ENCODE measurements at places on chromosomes 5 and 9.

GRCh38 chr9:124784509-124784908 lies 7.6 kb downstream of the OLFML2A start:
- no peak for DNase-seq

DNA sequence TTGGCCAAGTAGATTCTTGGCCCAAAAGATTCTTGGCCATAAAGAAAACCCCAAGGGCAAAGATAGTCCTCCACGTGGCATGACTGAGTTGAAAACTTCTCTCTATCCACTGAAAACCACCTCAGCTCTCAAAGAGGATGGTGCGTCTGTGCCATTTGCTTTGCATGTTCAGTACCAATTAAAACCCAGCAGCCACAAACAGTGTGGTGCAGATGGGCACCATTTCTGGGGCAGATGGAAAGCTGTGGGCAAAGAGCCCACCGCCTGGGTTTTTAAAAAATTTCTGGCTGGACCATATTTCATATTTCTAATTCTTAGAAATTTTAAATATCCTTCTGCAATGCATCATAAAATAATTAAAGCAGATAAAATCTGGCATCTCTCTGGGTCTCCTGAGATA lies 84.5 kb upstream of the PUM3 start:
- no peak for DNase-seq

DNA sequence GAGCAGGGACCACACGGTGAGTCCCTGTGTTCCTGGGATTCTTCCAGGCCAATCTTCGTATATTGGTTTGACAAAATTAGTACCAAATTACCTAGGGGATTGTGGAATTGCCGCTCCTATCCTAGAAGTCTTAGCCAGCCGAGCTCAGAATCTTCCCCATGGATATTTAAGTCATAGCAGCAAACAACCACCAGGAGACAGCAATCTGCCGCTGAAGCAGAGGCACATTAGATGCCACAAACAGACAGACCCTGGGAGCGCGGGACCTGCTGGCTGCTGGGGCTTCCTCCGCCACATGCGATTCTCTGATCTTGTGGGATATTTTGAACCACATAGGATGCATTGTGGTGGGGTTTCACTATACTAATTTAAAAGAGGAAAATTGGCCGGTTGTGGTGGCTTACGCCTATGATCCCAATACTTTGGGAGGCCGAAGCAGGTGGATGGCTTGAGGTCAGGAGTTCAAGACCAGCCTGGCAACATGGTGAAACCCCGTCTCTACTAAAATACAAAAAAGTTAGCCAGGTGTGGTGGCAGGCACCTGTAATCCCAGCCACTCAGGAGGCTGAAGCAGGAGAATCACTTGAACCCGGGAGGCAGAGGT lies 31.7 kb upstream of the ZBTB43 start:
- DNase-seq, result no peak

GRCh38 chr9:84949971-84950370 lies 280.4 kb downstream of the NTRK2 start:
- DNase-seq, result no peak

DNA sequence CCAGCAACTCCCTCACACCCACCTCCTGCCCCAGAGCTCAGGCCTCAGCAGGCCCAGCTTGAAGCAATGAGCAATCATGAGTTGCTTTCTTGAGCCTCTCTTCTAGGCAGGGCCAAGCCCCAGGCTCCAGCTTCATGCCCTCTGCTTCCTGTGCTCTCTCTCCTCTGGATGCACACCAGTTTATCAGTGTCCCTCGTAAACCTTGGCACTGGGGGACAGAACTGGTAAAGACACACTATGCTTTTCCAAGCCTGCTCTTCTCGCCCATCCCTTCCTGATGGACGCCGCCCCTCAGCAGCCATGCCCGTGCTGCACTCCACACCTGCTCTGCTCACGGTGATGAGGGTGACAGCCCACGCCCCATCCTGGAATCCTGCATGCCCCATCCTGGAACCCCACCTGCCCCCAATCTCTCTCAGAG lies 49.4 kb upstream of the ORM1 start:
- DNase-seq, result no peak

GRCh38 chr5:20469792-20470191 lies 481.8 kb upstream of the CDH18 start:
- no peak for DNase-seq

DNA sequence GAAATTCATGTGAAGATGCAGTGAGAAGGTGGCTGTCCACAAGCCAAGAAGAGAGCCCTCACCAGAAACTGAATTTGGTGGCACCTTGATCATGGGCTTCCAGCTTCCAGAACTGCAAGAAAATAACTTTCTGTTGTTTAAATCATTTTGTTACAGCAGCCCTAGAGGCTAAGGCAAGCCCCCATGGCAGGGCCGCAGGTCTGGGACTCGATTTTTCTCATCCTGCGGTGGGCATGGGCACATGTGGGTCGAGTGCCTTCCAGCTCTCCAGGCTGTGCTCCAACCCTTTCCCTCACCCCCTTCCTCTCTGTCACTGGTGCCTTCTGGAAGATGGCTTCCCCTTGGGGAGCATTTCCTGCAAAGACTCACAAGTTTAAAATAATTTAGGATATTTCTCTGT lies 40.7 kb downstream of the AHRR start:
- peak; percentile 40 for DNase-seq

All from activated CD8-positive, alpha-beta memory T cell treated with anti-CD3 and anti-CD28 coated beads for 24 hours (primary cell).